EH (cell line): ENCODE measurements at places on chromosomes 3 and 15.

GRCh38 chr15:42986693-42987342 is 66.2 kb upstream of the TTBK2 start:
- DNase-seq, result no peak

GRCh38 chr3:109028753-109029152 is 75.1 kb upstream of the GUCA1C start:
- no peak for DNase-seq

DNA sequence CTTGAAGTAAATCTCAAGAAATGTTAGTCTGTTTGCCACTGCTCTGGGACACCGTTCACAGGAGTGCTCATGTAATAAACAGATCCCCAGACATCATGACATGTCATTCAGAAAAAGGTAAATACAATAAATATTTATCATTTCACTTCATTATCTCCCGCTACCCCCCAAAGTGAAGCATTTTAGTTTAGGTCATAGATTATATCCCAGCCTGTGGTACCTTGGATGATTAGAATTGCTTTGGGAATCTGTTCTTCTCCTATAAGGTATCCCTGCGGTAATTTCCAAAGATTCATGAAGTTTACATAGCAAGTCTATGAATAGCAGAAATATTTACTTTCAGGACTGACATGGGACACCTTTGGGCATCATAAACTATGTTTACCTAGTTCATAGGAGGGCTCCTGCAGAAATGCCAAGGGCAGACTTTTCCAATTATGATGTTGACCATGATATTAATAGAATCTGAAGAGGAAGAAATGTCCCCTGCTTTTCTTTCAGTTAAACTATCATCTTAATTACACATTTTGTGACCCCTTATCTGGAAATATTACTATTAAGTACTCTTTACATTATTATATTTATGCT is 268.0 kb downstream of the NAALADL2 start:
- DNase-seq, result no peak

DNA sequence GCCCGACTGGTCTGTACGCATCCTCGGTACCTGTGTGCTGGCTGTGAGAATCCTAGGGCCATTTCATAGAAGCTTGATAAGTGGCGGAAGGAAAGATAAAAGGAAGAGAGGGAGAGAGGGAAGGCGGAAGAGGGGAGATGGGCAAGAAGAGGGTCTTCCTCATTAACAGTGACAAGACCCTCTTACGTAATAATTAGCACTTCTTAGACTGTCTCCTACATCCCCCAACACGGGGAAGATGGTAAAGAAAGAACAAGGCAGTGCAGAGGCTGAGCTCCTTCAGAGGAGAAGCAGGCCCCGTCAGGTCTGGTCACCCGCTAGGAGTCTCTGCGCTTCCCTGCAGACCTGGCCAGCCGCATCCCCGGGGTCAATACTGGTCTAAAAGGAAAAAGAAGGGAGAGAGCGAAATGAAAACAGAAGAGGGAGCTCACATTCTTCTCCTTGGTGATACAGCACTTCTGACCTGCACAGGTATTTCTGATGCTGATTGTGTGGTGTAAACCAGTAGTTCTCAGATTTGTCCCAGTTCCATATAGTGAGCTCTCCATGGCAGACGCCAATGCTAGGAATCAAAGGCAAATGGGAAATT is 19.0 kb upstream of the FAM240A start:
- no peak for DNase-seq

DNA sequence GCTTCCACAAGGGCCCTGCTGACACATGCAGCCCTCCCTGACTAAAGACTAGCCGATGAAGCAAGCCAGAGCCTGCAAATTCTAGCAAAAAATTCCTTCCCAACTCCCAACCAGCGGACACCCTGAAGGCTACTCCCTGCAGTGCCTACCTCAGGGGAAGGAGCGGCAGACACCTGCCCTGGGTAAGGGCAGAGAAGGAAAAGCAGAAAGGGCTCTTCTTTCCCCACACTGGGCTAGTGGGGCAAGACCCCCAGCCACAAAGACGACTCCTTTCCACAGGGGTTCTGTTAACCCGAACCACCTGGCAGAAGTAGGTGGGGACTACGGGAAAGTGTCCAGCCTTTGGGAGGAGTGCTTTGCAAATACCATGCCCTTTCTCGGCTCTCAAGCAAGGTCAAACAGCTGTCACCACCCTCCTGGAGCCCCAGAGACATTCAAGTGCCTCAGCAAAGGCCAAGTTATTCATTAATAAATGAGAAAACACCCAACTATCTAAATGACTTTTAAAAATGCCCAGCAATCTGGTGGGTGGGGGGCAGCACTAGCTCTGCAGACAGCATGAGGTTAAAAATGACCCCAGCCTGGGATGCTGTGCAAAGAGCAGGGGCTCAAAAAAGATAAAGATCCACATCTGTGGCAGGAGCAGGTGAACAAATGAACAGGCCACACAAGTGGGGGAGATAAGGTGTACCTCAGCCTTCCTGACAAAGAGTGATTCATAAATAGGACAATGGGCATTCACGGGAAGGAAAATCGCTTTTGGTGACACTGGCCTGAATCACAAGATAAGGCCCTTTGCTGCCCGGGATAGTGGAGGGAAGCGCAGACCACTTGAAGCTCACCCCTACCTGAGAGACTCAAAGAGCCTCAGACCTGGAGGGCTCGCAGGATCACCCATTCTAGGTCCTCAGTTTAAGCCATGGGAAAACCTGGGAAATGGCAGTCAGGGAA is 33.0 kb downstream of the CCDC12 start:
- no peak for DNase-seq

DNA sequence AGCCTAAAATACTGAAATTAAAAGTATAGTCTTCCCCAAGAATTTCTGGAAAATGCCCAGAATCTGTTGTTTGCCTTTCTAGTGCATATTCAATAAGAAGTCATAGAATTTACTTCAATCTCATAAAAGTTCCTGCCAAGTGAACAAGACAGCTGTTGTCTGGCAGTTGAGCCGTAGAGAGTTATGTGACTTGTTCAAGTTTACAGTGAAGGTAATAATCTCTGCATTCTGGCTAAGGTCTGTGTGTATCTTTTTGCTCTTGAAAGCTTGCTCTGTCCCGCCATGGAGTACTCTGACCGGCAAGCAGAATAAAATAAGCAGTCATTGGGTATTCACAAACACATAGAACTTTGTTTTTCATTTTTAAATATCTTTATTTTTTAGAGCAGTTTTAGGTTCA is 77.8 kb downstream of the GHSR start:
- no peak for DNase-seq

GRCh38 chr15:27725731-27726130 is 373.4 kb downstream of the OCA2 start:
- no peak for DNase-seq
